Caudate nucleus (tissue), 63 donors: ENCODE measurements at places on chromosomes 16 and 17.

DNA sequence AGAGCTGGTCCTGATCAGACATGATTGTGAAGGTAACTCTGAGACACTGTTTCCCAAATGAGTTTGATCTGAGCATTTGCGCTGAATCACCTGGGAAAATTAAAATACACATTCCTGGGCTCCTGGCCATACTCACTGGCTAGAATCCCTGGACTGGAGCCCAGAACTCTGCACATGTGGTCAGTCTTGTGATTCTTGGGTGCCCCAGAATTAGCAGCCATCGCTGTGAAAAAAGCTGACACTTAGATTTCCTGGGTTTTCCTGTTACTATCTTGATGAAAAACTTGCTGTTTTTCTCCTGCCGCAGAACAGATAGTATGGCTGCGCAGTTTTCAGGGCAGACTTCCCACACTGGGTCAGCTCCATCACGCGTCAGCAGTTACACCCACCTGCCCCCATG, 24.6 kb downstream of the NECAB2 start:
- no peak for DNase-seq

GRCh38 chr17:9192010-9192409, 170.7 kb downstream of the NTN1 start:
- DNase-seq, result no peak

GRCh38 chr17:65231086-65231485, 93.9 kb downstream of the RGS9 start:
- DNase-seq, result no peak

DNA sequence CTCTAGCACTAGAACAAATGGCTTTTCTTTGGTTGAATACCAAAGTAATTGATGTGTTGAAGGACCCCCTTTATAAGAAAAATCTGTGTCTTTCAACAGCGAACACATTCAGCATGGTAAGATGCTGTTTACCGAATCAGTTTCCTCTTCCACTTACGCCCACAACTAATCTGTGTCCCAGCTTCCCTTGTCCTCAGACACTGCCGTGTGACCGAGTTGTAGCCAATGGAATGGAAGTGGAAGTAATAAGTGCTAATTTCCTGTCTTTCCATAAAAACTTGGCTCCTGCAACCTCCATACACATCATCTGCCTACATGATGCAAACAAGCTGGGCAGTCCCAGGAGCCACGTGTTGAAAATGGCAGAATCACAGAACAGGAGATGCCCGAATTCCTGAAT, 10.4 kb downstream of the CDIPT start:
- DNase-seq, result no peak

- no peak for DNase-seq
Measured at GRCh38 chr17:66304304-66305174, 2.1 kb downstream of the PRKCA start.

DNA sequence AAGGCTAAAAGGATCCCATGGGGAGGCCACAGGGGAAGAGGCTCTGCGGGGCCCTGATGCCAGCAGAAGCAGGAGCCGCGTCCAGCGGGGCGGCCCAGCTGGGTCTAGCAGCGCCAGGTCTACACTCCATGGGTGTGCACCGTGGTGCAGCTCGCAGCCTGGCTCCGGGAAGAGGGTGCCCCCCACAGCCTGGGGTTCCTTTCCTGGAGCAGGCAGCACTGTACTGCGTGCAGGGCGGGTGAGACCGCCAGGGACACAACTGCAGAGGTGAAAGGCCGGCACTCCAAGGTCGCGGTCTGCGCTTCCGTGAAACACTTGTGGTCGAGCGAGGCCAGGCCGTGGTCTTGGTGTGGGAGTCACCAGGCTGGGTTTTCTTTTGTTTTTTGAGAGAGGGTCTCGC, 6.5 kb upstream of the CCDC154 start:
- no peak for DNase-seq
